Erythroblast (primary cell): ENCODE measurements at places on chromosomes 16 and 17.
A peak's percentile ranks its signal among the peaks of the same experiment; 100 is the strongest.

DNA sequence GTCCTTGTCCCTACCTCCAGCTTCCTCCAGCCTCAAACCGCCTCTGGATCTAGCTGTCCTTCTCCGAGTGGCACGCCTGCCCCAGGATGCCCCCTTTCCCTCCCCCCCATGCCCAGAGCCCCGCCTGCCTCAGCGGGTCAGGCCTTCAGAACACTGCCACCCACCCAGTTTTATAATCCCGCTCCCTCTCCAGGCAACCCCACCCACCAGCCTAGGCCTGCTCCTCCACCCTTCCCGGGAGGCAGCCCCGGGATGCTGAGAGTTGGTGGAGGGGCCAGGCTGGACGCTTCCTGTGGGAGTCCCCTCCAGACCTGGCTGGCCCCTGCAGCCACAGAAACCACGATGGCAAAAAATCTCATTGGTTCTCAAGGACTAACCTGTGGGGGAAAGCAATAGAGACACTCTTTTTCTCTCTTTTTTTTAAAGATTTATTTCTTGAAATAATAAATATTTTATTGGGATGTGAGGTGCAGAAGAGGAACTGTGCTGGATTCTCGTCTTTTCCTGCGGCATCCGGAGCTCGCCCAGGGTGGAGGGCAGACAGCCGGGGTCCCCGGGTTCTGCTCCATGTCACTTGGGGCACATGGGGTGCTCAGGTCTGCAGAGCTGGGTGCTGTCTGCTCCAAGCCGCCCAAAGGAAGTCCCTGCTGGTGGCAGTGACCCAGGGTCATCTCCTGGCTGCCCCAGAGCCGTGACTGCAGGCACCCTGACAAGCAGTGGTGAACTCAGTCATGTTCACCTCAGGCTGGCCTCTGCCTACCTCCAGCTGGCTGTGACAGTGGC is 81.9 kb downstream of the MGAT5B start:
- DNase-seq, result no peak

DNA sequence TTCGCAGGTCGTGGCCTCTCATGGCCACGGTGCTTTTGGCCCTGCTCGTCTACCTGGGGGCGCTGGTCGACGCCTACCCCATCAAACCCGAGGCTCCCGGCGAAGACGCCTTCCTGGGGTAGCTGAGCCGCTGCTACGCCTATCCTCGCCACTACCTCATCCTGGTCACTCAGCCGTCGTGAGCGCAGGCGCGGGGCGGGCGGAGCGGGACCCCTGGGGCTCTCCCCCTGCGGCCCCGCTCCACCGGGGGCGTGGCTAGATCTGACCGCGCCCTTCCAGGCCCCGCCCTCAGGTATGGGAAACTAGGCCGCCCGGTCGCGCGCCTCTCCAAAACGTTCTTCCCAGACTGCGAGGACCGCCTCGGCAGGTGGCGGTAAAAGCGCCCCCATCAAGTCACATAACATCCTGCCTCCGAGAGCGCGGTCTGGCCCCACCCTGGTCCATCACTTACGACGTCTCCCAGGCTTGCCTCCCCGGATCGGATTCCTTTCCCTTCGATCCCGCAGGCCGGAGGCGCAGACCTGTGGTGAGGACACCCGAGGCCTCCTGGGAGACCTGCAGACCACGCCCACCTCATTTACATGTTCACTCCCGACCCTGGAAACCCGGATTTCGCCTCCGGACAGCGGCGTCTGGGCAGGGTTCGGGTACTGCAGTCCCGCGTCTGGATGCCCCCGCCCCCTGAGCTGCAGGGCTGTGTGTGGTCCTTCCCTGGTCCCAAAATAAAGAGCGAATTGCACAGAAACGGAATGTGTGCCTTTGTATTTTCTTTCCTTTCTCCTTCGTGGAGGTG is 91.5 kb upstream of the TMEM97 start:
- DNase-seq, result peak; percentile 73

GRCh38 chr17:57752031-57752905 is 7.2 kb upstream of the CCDC182 start:
- peak; percentile 13 for DNase-seq

DNA sequence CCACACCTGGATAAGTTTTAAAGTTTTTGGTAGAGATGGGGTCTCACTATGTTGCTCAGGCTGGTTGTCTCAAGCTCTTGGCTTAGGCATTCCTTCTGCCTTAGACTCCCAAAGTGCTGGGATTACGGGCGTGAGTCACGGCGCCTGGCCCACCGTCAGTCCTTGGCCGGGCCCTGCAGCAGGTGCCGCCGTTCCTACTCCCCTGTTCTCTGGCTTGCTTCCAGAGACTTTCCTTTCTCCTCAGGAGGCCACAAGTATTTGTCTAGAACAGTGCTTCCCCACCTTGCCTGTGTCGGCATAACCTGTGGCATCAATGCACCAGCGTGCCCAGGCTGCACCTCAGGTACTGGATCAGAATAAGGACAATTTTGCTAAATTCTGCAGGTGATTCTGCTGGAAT is 3.0 kb upstream of the MGAT5B start:
- DNase-seq, result no peak

DNA sequence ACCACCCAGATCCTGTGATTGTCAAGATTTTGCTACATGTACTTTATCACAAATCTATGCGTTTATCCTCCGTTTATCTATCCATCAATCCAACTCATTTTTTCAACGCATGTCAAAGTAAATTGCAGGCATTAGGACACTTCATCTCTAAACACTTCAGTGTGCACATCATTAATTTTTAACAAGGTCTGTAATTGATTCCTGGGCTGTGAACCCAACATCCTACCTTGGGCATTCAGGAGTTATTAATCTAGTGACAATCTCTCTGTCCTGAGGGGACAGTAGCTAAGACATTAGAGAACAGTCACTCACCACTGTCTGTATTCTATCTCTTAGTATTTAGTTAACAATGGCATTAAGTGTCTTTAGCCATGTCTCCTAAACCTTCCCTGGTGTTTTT is 264.7 kb downstream of the SOX9 start:
- no peak for DNase-seq

DNA sequence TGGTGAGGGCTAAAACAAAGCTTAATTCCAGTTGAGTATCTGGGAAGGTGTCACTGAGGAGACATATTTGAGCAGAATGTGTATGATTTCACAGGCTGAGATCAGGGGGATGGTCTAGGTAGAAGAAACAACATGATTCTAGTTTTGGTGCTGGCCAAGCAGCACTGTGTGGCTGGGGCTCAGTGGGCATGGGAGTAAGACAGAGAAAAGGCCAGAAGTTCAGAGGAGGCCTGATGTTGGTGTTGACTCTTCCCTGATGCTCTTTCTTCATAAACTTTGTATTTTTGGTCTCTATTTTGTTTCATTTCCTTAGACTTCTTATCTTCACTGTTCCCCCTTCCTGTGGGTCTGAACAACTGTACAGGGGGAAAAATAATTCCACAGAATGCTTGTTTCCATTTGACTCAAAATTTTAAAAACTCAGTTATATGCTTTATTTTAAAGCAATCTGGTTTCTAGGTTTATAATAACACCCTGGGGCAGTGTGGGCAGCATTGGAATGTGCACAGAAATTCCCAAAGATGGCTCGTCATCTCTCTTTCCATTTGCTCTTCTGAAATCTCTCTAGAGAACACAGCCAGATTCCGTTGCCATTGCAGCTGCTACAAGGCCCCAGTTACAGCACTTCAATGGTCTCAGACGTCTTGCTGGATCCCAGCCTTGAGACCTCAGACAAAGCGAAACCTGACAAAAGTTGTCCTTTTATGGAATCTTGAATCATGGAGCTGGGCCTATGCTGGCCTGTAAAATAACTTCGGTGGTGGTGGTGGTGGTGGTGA is 68.3 kb downstream of the SNX11 start:
- DNase-seq, result no peak

DNA sequence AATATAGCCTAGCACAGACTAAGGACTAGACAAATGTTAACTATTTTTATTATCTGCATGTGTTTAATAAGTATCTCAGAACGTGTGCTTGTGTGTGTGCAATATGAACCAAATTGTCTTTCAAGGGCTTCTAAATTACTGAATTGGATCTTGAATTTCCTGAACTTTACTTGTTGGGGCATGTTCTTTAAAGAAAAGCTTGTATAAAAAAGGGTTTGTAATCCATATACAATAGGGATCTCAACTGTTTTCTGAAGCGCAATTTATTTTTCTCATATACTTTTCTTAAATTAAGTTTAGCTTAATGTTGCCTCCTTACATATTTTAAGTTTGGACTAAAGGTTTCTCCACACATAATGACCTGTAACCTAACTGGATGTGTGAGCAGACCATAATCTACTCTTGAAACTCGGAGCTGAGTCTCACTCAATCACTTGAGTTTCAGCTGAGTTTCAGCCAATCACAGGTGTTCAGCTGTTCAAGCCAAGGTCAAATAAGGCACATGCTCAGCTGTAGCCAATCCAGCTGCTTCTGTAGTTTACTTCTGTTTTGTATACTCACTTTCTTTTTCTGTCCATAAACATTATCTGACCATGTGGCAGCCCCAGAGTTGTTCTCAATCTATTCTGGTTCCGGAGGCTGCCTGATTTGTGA is 72.3 kb downstream of the CDK5R1 start:
- no peak for DNase-seq

DNA sequence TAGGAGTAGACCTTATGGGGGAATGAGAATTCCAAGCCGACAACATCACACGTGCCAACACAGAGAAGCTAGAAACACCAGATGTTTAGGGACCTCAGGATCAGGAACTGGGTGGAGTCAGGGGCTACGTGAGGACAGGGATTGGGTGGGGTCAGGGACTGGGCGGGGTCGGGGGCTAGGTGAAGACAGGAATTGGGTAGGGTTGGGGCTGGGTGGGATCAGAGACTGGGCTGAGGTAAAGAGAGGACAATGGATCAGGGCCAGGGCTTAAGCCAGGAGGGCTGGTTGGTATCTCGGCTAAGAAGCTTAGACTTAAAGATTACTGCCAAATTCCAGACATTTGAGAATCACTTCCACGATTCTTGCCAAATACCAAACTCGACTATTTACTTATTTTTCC is 11.6 kb downstream of the TEKT5 start:
- no peak for DNase-seq

GRCh38 chr17:10648956-10649355 is 8.2 kb downstream of the MYH3 start:
- peak; percentile 54 for DNase-seq

- DNase-seq, result no peak
Measured at GRCh38 chr16:84166796-84167695, 19.8 kb downstream of the TAF1C start.

- no peak for DNase-seq
Measured at GRCh38 chr16:78932355-78932943, 668.1 kb downstream of the MAF start.

GRCh38 chr16:87125206-87126155 is 191.7 kb downstream of the C16orf95 start:
- peak; percentile 18 for DNase-seq

- DNase-seq, result no peak
Measured at GRCh38 chr16:89352091-89352681, 134.7 kb downstream of the ZNF778 start.

GRCh38 chr17:75404731-75405364 is 630 bp downstream of the GRB2 start:
- peak; percentile 81 for DNase-seq

DNA sequence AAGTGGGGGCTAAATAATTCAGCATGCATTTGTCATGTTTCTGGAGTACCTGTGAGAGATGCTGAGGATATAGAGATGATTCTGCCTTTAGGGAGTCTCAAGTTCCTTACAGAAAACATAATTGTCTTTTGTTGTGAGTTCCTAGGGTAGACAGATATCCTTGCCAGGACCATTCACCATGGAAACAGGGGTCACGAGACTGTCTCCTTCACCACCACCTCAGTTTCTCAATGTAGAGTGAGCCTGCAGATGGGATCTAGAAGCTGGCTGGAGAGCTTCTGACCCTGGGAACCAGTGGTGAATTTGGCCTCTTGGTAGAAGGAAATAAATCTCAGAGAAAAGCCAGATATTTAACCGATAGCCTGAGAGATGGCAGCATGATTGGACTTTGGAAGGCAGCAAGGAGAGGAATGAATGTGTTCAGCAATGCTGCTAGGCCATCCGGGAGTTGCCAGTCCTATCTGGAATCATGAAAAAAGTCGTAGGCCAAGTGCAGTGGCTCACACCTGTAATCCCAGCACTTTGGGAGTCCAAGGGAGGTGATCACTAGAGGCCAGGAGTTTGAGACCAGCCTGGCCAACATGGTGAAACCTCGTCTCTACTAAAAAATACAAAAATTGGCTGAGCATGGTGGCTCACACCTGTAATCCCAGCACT is 7.4 kb upstream of the HDAC5 start:
- DNase-seq, result no peak

- DNase-seq, result no peak
Measured at GRCh38 chr17:50946223-50946890, 80.2 kb upstream of the TOB1 start.

GRCh38 chr17:42833767-42834422 is 698 bp downstream of the PSME3 start:
- peak; percentile 51 for DNase-seq

- no peak for DNase-seq
Measured at GRCh38 chr16:27402964-27403600, 1.1 kb downstream of the IL21R start.

- DNase-seq, result no peak
Measured at GRCh38 chr16:64659866-64660265, 462.0 kb downstream of the CDH11 start.

GRCh38 chr16:20327444-20328041 is at the start of gene GP2:
Gene GP2, minus strand, starts transcription at chr16:20327513. Its CDS starts 1,082 bp downstream, at chr16:20326431.
- no peak for DNase-seq

- no peak for DNase-seq
Measured at GRCh38 chr16:23838485-23839142, 2.8 kb downstream of the PRKCB start.

- DNase-seq, result no peak
Measured at GRCh38 chr16:71347146-71347545, 11.4 kb upstream of the CALB2 start.

- DNase-seq, result no peak
Measured at GRCh38 chr17:32102172-32102571, 40.1 kb upstream of the RHOT1 start.

GRCh38 chr16:86509759-86510464 is 415 bp upstream of the FOXF1 start:
- DNase-seq, result no peak

DNA sequence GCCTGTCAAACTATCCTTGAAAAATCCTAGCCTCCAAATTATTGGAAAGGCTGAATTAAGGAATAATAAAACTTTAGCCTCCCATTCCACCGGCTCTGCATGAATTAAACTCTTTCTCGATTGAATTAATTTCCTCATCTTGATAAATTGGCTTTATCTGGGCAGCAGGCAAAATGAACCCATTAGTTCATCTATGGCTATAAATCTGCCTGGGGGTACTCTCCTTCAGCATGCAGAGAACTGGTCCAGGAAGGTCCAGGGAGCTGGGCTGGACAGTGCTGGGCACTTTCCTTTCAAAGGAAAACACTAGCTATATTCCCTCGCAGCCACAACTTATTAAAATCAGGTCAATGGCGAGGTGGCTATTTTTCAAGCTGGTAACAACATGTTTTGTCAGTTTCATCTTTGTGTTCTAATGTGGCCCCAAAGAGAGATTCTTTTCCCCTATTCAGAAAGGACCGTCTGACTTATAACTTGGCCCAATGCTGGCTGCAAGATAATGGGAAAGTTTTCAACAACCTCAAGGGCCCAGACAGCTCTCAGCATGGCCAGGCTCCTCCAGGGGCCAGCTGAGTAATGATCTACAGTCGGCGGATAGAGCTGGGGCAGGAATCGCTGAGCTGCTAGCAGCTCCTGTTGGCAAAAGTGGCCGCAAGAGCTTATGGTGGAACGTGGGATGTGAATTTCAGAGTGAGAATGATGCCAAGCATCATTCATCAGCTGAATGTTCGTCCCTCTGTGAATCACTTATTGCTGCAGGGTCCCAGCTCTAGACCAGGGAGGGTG is 326.9 kb downstream of the SLC39A11 start:
- DNase-seq, result no peak
